ENCODE measurements at places on chromosomes 7 and 10.

GRCh38 chr10:91206427-91206826, 14.0 kb upstream of the PCGF5 start:
- no peak for DNase-seq

DNA sequence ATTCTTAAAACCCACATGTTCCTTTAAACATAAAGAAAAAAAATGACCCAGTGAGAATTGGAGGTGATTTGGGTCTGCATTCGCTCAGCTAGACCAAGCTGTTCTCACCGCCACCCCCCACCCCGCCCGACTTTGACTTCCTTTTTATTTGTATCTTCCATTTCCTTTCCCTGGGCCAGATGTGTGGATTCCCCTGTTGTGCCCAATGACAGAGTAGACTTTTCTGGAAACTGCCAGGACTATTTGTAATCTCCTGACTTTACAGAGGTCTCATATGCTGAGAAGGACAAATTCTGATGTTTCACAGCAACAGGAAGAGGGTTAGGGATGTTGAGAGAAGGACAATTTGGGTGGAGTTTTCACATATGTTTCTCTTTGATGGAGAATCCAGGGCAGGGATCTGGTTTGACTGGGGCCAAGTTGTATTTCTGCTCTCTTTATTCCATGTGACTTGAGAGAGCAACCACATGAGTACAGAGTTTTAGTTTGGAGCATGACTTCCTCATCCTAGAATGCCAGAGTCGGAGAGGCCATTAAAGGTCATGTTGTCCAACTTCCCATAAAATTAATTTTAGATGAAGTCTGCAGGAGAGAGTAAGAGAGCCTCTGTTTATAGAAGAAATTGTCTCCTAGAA, 1023.2 kb downstream of the LRMDA start:
- DNase-seq: no peak

- DNase-seq: no peak
Observed at GRCh38 chr10:7251696-7252465, 159.0 kb downstream of the SFMBT2 start.

DNA sequence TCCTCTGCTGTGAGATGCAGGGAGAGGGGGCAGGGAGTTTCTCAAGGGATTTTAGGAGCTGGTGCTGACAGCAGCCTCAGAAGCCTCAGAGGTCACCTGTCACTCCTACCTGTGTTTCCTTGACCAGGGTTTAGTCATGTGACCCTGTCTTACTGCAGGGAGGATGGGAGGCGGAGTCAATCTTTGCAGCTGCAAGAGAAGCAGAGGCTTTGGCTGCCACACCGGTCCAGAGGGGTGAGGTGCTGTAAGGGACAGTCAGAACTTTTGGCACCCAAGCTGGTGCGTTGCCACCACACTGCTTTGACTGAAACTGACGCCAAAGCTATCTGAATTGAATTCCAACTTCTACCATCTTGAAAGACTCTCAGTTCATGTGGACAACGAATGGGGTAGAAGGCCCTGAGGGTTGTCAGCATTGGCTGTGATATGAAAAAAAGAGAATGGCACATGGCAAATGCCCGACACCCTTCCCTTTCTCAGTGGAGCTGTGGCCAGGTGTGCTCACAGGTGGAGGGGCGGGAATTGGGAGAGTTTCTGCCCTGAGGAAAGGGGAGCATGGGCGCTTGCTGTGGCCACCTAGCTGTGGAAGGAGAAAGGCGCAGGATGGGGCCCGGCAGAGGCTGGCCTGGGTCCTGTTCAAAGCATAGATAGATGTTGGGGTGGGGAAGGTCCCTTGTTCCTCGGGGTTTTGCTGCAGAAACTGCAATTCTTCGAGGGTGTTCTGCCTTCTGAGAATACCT, 69.3 kb downstream of the ARHGAP22 start:
- DNase-seq: no peak

- DNase-seq: peak; percentile 50
Observed at GRCh38 chr10:32795598-32796183, 162.3 kb downstream of the ITGB1 start.

Data from cerebellar cortex (tissue), 1 donor.